ENCODE measurements at places on chromosomes 1 and 21. TPM values are rescaled to one million over a fixed set of nuclear protein-coding genes. Genes with fewer than 3 reads are reported as not detected.

DNA sequence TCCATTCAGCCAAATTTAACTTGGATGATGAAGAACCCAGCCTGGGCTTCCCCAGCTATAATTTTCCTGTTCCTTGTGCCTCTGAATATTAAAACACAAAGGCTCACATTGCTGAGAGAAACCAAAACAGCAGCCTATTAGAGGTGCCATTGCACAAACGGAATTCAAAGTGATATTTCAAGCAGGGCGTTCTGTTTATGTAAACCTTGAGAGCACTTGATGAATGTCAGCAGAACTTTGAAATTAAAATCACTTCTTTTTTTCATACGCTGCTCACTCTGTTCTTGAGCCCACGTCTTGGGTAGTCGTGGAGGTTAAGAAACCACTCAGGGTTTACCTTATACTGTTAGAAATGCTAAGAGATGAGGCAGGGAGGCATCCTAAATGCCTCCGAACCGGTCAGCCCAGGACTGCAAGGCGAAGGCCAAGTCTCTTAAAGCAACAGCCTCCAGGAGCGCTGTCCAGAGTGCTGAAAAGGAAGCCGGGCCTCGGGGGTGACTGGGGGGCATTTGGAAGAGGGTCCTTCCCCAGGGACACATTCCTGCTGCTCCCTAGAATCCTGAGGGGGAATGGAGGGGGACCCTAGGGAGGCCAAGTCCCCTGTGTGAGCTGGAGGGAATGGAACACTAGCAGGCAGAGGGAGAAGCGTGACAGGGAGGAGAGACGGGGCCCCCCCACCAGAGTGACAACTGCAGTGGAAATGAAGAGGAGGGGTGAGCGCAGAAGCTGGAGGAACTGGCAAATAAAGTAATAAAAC, 154.8 kb upstream of the VAMP3 start:
- DNase-seq = no peak

MANEAL gene
- 5.0 TPM for total RNA-seq

OR2L13 gene
- not detected for total RNA-seq

GABRD gene
- not detected for total RNA-seq

DNA sequence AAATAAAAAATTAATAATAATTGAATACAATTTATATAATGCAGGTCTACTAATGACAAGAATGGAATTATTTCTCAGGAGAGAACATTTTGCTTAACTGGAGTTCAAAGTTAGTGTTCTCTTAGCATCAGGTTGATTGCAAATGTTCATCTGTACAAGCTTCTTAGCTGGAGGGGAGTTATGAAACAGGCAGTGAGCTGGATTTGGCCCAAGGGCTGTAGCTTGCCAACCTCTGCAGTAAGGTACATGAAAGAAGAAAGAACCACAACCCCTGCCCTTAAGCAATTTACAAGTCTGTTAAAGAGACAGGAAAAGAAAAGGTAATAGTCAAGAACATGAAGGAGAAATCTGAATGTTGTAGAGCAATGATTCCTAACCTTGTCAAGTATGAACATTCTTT, 17.0 kb downstream of the LPGAT1 start:
- no peak for DNase-seq

GRIK1 gene
- total RNA-seq = 0.39 TPM
